ENCODE measurements at places on chromosomes 12 and 14.

- DNase-seq = no peak
Observed at GRCh38 chr12:124184456-124184855, 110.4 kb upstream of the RFLNA start.

- DNase-seq = no peak
Observed at GRCh38 chr12:6435961-6436715, 8.6 kb upstream of the CD27 start.

GRCh38 chr12:32753605-32754004, 2.1 kb downstream of the YARS2 start:
- DNase-seq = no peak

- DNase-seq = no peak
Observed at GRCh38 chr14:77301103-77301502, 19.6 kb downstream of the POMT2 start.

GRCh38 chr14:21343035-21343794, 40.6 kb downstream of the SUPT16H start:
- DNase-seq = no peak

DNA sequence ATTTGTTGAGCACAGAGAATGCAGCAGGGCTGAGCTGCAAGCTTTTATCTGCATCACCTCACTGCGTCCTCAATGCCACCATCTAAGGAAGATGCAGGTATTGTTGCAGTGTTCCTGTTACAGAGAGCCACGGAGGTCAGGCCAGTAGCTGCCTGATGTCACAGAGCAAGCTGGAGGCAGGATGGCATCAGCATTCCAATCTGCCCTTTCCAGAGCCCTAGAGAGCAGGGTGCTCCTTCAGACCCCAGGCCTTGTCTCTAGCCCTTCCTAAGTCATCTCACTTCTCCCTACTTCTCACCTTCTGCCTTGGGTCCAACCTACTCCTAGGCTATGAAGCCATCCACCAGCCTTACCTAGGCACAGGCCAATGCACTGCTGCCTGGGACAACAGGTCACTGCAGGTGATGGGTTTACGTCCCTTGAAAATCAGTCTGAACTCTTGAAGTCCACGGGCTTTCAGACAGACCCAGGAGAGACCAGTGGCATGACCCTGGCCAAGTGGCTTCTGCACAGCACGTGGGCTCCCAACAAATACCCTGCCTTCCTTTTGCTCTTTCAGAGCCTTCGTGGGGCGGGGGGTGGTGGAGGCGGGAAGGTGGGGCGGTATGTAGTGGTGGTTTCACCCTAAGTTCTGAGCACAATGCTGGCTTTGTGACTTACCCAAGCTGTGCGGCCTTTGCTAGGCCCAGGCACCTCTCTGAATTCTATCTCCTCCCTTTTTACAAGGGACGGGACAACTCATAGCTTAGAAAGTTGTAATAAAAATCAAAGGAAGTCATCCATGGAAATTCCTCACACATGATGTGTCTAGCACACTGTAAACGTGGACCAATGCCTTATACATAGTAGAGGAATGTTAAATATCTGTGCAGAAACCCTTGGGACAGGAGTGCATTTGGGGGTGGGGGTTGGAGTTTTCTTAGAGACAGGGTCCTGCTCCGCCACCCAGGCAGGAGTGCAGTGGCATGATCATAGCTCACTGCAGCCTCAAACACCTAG, 136.0 kb downstream of the KSR2 start:
- no peak for DNase-seq

GRCh38 chr14:95885866-95886265, 9.2 kb downstream of the TUNAR start:
- DNase-seq = no peak

GRCh38 chr12:94872007-94872653, 131.4 kb downstream of the NDUFA12 start:
- no peak for DNase-seq

- DNase-seq = no peak
Observed at GRCh38 chr14:63496837-63497400, 46.3 kb downstream of the PPP2R5E start.

DNA sequence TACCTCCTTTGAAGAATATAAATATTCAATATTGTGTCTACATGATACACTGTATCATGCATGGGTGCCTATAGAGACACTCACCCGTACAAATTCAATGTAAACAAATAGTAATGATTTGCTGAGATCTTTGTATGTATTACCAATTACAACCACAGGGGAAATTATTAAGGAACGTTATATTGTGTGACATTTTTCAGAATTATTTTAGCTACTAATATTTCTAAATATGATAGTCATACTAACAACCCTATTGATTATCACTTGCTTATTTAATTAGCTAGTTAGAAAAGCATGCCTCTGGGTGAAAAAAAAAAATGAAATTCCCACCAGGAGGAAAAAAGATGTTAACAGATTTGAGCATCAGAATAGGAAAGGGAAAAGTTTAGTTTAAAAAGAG, 2.1 kb downstream of the SOX5 start:
- no peak for DNase-seq

GRCh38 chr12:3242199-3242863, 165.2 kb downstream of the TSPAN9 start:
- no peak for DNase-seq

GRCh38 chr12:125402874-125403789, 337.9 kb downstream of the AACS start:
- no peak for DNase-seq

- no peak for DNase-seq
Observed at GRCh38 chr12:106901276-106901675, 54.4 kb upstream of the TMEM263 start.

- DNase-seq = no peak
Observed at GRCh38 chr12:50032854-50033581, 7.7 kb upstream of the RACGAP1 start.

DNA sequence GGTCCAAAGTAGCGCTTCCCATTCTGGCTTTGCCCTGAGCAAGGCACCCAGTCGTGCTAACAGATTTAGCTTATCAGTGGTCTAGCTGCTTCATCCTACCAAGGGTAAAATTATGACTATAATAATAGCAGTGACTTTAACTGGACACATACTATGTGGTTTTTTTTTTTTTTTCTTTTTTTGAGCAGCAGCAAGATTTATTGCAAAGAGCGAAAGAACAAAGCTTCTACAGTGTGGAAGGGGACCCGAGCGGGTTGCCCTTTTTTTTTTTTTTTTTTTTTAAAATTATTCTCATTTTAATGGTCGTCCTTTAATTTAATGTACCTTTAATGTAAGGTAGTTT, 505 bp downstream of the HELB start:
- no peak for DNase-seq

DNA sequence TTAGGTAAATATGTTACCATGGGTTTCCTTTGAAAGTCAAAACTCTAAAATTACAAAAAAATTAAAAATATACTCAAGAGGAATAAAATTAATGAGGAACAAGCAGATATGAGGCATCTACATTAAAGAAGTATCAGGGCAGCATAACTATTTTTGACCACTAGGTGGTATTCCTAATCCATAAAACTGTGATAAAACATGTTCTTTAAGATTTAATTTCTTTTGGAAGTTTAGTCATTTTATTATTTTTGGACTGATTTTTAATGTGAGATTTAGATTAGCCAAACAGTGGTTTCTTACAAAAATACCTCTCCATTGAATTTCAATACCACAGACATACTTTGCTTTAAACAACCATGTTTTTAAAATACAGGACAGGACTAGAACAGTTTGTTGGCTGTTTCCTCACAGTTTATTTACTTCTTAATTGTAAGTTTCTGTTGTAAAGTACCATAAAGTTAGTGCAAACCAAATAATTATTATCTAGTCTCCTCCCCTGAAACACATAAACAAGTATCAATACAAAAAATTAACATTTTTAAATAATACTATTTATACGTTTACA, 49.8 kb downstream of the NTS start:
- DNase-seq = no peak

GRCh38 chr12:10140001-10140400, 10.0 kb upstream of the CLEC7A start:
- DNase-seq = no peak

DNA sequence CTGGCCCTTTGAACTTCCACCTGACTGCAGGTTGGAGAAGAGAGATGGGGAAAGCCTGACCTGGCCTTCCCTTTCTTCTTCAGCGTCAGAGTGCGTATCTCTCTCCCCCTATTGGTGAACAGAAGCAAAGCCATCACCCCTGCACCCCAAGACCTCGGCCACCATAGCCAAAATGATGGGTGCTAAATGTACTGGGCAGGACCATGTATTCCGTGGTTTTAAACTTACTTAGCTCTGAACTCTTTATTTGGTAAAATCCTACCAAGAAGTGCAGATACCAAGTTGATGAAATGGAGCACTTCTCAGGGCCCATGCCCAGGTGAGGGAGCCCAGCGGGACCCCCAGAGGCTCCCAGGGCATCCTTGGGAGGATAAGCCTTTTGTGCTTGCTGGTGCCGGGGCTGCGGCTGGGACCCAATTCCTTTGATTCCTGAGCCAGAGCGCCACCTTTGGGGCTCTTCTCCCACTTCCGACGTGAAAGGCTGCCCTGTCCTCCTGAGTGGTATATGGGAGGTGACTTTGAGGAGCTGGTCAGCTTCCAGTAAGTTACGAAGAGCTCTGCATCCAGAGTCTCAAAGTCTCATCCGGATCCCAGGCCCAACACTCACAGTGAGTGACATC, 9.4 kb downstream of the CCND2 start:
- DNase-seq = no peak

DNA sequence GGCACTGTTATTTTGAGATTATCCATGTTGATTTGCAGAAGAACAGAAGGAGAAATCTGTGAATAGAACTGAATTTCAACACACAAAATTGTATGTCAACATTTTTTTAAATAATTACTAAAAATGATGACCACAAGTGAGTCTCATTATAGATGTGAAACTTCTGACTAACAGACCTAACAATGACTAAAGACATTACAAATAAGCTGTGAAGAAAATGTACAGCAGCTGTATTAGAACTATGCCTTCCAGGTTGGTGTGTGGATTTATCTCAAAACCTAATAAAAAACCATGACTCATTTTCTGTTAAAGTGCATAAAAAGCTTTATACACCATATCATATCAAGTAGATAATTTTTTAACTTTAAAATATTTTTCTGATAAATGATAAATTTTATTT, 22.5 kb upstream of the FOXG1 start:
- no peak for DNase-seq

DNA sequence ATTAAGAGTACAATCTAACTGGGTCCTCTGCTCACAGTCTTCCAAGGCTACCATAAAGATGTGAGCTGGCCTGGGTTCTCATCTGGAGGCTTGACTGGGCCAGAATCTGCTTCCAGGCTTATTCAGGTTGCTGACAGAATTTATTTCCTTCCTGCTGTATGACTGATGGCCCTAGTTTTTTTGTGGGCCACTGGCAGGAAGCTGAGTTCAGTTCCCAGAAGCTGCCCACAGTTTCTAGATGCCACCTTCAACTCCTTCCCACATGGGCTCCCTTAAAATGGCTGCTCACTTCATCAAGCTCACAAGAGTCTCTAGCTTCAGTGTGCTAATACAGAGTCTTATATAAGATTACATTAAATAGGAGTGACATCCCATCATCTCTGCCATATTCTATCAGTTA, 121.7 kb upstream of the CAND1 start:
- no peak for DNase-seq

DNA sequence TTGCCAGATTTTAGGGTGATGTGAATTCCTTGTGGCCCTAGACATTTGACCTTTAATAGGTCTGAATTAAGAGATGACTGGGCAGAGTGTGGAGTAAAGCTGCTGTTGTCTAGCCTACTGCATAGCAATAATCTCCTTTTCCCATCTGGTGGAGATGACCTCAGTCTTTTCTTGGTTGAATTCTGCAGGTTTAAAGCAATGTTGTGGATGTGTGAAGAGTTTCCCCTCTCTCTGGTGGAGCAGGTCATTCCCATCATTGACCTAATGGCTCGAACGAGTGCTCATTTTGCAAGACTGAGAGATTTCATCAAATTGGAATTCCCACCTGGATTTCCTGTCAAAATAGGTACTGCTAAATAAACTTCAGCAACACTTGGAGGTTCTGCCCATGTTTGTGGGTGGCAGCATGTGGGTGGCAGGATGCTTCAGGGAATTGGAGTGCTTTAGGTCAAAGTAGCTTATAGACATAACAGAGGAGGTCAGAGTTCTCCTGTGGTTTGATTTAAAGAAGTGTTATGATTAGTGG, 19.0 kb downstream of the C12orf76 start:
- DNase-seq = no peak

DNA sequence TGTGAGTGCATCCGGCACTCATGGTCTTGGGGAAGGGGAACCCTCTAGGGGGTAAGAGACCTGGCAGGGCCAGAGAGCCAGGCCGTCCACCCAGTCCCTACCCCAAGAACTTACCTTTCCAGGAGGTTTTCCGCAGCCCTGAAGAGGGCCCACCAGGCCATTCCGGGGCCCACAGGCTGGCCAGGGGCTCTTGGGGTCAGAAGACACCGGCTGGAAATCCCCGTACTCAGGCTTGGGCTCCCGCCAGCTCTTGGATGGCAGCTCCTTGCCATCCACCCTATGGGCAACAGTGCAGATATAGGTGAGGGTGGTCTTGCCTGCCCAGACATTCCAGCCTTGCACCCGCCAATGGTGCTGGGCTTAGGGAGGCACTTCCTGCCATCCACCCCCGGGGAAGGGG, 34.6 kb downstream of the NCKAP5L start:
- DNase-seq = no peak

GRCh38 chr14:42374332-42374731, 767.7 kb downstream of the LRFN5 start:
- no peak for DNase-seq

DNA sequence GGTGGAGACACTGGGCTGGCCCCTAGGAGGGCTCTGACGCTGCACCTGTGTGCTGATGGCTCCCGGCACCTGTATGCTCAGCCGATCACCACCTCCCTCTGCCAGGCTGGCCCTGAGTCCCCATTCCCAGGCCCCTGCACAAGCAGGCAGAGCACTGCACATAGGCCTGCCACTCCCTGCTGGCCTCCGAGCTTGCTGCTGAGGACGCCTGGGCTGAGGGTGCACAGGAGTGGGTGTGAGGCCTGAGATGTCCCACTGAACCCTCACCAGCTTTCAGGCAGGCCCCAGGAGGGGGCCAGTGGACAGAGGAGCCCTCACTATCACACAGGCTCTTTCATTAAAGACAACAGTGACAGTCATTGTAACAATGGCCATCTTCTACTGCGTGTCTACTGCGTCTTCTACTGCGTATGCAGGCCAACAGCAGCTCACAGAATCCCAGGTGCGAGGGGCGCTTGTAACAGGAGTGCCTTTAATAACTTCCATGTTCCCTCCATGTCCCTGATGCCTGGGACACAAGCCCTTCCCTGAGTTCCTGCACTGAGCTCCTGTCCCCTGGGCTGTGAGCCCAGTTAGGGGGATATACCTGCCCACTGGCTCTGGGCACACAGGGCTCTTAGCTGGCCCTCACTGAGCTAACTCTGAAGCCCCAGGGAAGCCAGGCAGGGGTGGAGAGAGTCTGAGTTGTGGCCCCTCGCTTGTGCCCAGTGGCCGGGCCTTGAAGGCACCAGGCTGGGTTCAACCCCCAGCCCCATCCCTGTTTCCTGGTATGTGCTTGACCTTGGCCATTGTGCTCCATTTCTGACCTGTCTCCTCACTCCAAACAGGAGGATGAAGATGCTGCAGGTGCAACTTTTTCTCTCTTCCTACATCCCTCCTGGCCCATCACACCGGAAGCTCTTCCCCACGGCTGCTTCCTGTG, 71.3 kb downstream of the PRIMA1 start:
- no peak for DNase-seq

- no peak for DNase-seq
Observed at GRCh38 chr14:96409701-96410100, 17.8 kb downstream of the AK7 start.

- no peak for DNase-seq
Observed at GRCh38 chr12:51122844-51123243, 39.4 kb upstream of the CSRNP2 start.
